Renal pelvis (tissue), 12 donors: ENCODE measurements at places on chromosomes 6 and 20.
A peak's percentile ranks its signal among the peaks of the same experiment; 100 is the strongest.

DNA sequence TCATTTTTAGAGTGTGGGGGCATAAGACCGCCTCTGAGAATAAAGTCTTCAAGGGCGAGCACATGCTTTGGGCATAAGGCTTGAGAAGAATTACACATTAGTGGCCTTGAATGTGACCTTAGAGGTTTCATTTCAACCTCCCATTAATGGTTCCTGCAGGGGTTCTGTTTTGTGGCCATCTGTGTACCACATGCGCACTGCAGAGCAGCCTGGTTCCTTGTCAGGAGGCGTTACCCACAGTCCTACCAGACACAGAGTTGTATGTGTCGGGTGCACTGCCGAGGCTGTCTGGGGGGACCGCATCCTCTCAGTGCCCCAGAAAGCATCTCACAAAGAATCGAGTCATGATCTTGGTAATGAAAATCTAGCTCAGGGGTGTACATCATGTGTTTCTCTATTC lies 115.7 kb downstream of the B3GAT2 start:
- DNase-seq: no peak

- no peak for DNase-seq
These were observed 35.8 kb upstream of the ANKRD60 start for GRCh38 chr20:58264271-58264670.

DNA sequence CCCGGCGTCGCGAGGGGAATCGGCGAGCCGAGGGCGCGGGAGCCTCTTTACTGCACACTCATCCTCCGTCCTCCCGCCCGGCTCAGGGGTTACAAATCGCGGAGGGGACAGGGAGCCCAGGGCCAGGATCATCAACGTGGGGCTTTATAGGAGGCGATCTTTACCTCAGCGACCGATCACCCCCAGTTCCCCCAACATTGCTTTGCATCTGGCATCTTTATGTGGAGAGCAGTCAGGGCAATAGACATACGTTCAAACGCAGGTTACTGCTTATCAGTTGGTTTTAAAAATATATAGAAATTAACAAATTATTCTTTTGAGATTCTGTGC lies 634 bp downstream of the HSF2 start:
- DNase-seq: no peak

DNA sequence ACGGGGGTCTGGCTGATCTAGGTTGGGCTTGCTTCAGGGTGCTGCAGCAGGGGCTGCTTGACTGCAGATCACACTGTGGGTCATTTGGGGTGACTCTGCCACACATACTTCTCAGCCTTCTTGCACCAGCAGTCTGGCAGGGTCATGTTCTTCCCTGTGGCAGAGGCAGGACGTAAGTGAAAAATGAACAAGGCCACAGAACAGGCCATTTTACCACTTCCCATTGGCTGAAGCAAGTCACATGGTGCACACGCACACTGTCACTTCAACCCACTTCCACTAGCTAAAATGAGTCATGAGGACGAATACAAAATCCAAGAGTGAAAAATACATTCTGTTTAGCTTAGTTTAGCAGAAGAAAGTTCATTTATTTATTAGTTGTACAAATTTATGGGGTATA lies 168.6 kb upstream of the GGTLC1 start:
- no peak for DNase-seq

DNA sequence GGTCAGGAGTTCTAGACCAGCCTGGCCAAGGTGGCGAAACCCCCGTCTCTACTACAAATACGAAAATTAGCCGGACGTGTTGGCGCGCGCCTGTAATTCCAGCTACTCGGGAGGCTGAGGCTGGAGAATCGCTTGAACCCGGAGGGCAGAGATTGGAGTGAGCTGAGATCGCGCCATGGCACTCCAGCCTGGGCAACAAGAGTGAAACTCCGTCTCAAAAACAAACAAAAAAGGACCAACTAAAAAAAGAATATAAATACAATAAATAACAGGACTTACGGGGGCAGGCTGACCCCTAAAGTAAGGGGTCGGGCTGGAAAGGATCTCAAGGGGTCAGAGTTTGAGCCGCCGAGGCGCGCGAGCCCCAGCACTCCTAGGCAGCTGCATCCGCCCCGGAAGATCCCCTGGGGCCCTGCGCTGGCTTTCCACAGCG lies 509 bp upstream of the TPD52L2 start:
- DNase-seq: no peak

DNA sequence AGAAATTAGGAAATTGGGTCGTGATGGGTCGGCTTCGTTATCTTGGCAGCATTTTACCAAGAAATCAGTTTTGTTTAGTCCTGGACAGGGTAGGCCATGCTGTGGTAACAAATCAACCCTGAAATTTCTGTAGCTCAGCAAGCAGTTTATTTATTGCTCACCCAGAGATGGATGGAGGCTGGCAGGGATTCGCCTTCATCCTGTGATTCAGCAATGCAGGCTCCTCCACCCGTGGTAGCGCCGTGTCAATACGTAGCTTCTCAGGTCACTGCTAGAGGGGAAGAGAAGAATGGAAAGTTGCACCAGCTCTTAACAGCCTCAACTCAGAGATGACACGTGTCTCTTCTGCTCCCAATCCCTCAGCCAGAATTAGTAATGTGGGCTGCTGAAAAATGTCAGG lies 157.0 kb upstream of the SGK1 start:
- no peak for DNase-seq

DNA sequence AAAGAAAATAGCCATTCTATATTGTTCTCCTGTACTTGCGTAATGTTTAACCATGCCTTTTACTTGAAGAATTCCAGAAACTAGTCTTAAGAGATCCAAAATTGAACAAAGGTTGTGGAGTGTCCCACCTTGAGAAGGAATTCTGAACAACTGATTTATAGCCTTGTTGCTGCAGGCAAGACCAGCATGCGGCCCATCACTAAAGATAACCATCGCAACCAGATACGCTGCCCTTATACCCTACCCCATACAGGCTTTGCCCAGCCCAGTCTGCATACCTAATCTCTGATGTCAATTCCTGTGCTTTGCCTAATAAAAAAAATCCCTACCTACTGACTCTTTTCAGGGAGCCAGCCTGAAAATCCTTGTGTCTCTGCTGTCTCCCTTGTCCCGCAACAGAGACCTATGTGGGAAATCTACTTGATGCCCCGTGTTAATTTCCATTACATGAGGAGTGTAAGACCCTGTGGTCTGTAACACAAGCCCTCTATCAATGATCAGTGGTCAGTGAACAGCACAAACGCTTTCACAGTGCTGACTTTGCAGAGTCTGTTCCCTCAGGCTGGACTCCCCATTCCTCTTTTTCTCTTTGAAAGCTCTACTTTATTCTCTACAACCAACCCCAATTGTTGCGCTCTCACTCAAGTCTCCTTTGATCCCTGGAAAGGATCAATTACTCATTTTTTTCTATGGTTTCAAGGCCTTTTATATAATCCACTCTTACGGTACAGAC lies 125.7 kb upstream of the BTBD3 start:
- no peak for DNase-seq

DNA sequence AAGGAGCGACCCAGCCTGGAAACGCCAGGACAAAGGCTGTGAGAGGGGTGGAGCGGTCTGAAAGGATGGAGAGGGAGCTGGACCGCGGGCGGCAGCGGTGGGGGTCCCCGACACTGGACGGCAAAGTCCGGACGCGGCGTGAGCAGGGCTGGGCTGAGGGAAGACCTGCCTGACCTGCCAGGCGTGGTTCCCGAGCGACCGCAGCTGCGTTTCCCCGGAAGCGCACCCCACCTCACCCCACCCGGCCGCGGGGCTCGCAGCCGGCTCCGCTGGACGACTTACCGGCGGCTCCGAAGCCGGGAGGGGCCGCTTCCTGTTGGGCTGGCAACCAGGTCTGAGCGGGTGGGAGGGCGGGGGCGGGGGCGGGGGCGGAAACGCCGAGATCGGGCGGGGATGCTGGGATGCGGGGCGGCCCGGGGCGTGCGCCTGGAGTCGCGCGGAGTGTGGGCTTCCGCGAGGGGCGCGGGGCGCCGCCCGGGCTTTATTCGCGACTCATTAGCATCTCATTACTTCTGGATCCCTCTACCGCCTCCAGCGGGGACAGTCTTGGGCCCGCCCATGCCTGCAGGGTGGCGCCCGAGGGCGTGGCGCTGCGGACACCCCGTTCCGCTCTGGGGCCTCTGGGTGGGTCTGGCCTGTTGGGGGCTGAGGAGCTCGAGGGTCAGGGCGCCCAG lies at the start of gene MICAL1:
Gene MICAL1 (minus strand): TSS at position 336 of the 674 bp plus-strand sequence. CDS start 1,576 bp downstream, outside the sequence.
- DNase-seq: peak; percentile 45

GRCh38 chr20:45945678-45946148 lies 11.2 kb downstream of the PCIF1 start:
- no peak for DNase-seq
